ENCODE measurements at places on chromosomes 6 and 20.

DNA sequence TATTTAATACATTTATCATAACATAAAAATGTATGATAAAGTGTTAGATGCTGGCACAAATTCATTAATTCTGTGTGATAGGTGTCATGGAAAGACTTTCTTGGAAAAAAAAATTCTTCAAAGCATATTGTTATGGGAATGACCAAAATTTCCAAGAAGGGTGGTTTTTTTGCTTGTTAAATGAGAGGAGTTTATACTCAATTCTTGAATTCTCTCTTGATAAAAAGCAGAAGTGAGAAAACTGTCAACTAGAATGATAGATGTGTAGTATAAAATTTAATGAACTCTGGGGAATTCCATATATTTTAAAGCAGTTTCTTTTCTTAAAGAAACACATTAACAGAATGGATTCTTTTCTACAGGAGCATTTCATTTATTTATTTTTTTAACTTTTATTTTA lies 62.0 kb upstream of the SNAP91 start:
- no peak for DNase-seq

- DNase-seq, result peak; percentile 91
Observed at GRCh38 chr6:42239736-42240375, 22.2 kb upstream of the MRPS10 start.

DNA sequence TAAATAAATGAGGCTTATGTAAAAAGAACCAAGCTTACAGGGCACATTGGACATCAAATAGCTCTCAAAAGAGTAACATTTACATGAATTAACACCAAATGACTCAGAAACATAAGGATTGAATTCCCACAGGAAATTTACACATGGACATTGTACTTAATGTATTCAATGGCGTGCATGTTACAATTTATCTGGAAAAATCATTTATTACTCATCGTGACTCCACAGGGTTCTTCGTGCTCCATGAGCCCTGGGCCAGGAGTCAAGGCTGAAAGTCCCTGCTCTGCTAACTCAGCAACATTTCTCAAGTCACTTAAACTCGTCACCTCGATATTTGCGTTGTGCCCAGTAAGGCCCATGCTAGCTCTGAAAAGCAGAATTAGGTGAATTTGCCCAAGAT lies 158.5 kb downstream of the PHACTR1 start:
- DNase-seq, result peak; percentile 4

GRCh38 chr20:62780204-62780603 lies 16.1 kb upstream of the MRGBP start:
- no peak for DNase-seq

GRCh38 chr20:51930775-51931174 lies 128.5 kb upstream of the SALL4 start:
- peak; percentile 77 for DNase-seq

GRCh38 chr6:12957321-12958051 lies 240.9 kb downstream of the PHACTR1 start:
- peak; percentile 47 for DNase-seq

DNA sequence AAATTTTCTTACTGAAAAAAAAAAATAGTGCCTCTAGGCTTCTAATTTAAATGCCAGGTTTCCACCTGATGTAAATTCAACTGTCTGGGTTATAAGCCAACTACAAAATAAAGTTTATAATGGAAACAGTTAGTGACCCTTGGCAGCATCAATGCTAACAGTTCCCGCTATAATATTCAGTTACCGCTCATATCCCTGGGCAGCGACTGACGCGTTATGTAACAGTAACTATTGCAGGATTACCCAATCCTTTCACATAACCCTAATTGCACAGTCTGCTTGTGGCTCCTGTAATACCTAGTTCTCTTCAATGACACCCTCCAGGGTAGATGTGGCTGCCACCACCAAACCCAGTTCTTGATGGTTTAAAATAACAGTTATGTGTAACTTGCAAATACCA lies 208.6 kb downstream of the MOXD1 start:
- DNase-seq, result peak; percentile 18

GRCh38 chr20:9269280-9269971 lies 200.5 kb downstream of the PLCB4 start:
- DNase-seq, result no peak

GRCh38 chr6:79373880-79374279 lies 139.4 kb upstream of the HMGN3 start:
- DNase-seq, result peak; percentile 71

GRCh38 chr6:128500014-128500413 lies 20.4 kb downstream of the PTPRK start:
- DNase-seq, result peak; percentile 80

- DNase-seq, result peak; percentile 87
Observed at GRCh38 chr6:112298816-112299281, 44.5 kb upstream of the LAMA4 start.

DNA sequence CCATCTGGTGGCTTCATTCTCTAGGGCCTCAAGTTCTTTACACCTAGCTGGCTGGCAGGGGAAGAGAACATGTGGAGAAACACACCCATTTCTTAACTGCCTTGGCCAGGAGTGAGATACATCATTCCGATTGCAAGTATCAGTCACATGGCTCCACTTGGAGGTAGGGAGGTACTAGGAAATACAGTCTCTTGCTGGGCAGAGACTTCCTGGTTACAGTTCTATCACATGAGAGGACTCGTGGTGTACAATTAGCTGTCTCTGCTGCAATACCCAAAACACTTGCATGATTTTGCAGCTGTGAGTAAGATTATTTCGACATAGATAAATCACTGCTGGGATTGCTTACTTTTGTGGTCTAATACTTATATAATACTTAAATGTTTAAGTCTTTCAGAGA lies 51.1 kb downstream of the GTF2H5 start:
- peak; percentile 98 for DNase-seq

- DNase-seq, result no peak
Observed at GRCh38 chr6:40848868-40849514, 190.0 kb downstream of the UNC5CL start.

DNA sequence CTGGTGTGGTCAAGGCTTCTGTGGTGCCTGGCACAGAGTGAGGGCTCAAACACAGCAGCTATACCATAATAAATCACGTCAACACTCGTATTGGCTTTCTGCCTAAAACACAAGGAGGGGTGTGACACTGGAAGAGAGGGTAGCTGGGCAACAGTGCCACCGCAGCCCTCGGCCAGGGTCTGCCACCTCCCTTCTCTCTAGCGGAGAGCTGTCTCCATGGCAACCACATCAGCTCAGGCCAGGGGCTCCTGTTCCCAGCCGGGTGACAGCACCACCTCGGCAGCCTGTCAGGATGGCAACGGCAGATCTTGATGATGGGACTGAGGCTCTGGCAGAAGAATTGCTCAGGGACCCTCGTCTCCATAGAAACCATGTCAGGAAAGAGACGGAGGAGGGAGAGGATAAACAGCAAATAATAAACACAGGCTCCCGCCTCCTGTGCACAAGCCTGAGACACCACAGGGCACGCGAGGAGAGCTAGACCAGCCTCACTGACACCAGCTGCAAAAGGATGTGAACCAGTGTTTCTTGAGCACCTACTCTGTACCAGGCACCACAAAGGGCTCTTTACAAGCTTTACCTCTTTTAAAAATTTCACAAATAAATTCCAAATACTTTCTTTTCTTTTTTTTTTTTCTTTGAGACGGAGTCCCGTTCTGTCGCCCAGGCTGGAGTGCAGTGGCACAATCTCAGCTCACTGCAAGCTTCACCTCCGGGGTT lies 50.4 kb upstream of the TLDC2 start:
- no peak for DNase-seq

- no peak for DNase-seq
Observed at GRCh38 chr6:25641940-25642666, 9.9 kb upstream of the SCGN start.

DNA sequence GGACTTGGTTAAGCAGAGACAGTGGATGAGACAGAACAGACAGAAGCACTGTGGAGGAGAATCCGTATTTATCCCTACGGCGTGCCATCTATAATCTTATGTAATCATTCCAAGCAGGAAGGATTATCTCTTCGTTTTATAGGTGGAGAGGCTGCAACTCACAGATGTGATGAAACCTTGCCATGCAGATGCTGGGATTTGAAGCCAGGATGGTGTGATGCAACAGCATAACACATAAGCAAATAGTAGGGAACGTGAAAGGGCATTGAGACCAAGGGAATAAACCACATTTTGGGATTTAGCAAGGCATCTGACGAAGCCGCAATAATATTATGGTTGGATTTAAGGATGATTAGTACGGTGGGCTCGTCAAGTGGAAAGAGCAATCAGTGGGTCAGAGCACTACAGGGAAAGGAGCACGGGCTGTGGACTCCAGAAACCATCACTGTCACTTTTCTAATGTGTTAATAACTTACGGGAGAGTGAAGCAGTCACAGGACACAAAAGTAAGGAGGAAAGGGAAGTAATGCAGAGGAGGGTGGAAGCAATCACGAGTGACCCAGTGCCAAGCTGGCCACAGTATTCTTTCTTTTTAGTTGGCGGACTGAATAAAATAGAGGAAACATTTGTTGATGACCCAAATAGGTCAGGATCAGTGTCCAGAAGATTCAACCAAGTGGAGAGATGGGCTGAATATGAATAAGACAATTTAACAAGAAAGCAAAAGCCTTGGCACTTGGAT lies 119.6 kb upstream of the EDN1 start:
- peak; percentile 43 for DNase-seq

GRCh38 chr6:42434237-42434636 lies 17.5 kb downstream of the TRERF1 start:
- DNase-seq, result no peak

- DNase-seq, result peak; percentile 60
Observed at GRCh38 chr20:2890742-2891141, 17.5 kb downstream of the PTPRA start.

- no peak for DNase-seq
Observed at GRCh38 chr6:69408886-69409285, 387.9 kb downstream of the LMBRD1 start.

GRCh38 chr20:23240519-23240918 lies 110.1 kb upstream of the NXT1 start:
- DNase-seq, result no peak

DNA sequence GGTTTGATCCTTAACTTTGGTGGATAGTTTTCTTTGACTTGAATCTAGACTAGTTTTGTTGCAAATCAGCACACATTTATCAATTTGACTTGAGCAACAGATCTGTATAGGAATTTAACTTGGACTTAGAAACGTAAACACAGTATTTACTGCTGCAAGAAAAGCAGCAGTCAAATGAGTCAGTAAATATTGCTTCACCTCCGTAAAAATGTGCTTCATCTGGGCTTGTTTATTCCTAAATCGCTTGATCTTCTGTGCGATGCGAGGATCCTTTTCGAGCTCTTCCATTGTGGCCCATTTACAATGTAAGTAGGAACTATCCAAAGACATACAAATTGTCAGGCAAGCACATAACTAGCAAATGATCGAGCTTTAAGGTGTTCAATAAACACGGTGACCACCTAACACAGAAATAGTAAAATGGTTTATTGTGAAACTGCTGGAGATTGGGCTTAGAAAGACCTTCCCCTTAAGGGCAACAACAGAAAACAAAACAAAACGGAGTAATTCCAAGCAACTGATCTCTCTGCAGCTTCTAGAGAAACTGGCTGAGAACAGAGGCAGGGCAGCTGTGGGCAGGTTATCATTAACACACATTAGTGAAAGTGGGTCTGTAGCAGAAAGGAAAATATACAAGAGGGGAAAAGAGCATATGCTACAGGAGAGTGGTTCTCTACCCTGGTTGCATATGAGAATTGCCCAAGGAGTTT lies 120.8 kb downstream of the CHD6 start:
- DNase-seq, result no peak

DNA sequence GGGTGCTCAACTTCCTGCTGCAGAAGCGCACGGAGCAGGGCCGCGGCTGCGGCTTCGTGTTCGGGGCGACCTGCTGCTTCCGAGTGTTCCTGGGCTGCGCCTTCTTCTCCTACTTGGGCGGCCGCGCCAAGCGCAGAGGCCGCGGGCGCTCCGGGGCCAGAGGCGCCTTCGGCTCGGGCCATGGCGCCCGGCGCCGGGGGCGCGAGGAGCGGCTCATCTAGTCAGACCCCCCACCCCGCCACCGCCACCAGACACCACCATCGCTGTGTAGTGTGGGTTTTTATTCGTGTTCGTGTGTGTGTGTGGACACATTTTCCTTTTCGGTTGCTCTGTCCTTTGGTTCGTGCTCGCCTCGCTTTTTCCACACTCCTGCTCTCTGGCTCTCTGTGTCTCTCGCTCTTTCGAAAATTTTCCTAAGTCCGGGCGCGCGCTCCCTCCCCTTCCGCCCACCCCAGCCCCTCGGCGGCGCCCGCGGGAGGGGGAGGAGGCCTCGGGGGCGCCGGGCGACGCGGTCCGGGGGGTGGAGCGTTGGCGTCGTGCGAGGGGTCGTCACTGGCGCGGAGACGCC lies 38.1 kb downstream of the GNAS start:
- peak; percentile 64 for DNase-seq

DNA sequence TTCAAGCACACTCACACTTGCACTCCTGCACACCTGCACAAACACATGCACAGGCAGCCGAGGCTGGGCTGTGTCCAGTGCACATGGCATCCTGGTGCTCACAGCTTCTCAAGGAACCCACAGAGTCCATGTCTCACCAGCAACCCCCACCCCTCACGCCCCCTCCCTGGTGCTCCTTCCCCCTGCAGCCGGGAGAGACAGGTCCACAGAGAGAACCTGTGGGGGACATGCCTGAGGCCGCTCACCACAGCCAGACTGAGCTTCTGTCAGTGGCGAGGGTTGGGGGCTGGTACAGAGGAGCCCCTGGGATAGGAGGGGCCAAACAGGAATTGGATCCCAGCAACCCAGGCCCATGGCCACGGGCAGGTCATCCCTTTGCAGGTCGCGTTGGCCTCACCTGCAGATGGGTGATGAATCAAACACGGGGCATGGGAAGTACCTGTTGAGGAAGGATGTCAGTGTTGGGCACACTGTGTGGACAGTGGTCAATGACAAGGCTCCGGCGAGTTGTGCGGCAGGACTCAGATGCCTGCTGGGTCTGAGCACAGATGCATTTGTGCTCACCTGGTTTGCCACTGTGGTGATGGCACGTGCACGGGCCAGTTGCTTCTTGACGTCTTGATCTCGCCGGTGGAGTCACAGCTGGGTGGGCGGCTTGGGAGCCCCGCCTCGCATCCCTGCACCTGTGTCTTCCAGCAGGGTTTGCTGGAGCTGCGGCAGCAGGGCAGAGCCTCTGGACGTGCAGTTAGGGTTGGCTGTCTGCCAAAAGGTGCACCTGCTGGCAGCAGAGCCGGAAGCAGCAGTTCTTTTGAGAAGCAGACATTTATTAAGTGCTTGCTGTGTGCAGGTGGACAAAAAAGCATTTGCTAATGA lies 113.0 kb downstream of the ERMARD start:
- peak; percentile 18 for DNase-seq

Data from epithelial cell of esophagus (primary cell).